ENCODE measurements at places on chromosomes 4 and X. TPM values are rescaled to one million over a fixed set of nuclear protein-coding genes. Genes with fewer than 3 reads are reported as not detected.

GAGE2A gene
- total RNA-seq, result not detected

SERTM2 gene
- total RNA-seq, result not detected

NHSL2 gene
- total RNA-seq, result 13.3 TPM

SMIM14 gene
- 43.1 TPM for total RNA-seq

RAB40A gene
- total RNA-seq, result not detected

RHOXF2B gene
- not detected for total RNA-seq

ARX gene
- total RNA-seq, result not detected

PHOX2B gene
- not detected for total RNA-seq

PSAPL1 gene
- not detected for total RNA-seq

DUSP9 gene
- 0.39 TPM for total RNA-seq

CT83 gene
- total RNA-seq, result not detected

DKK2 gene
- 0.77 TPM for total RNA-seq

KIAA1210 gene
- not detected for total RNA-seq

ABCG2 gene
- 1.7 TPM for total RNA-seq

ADGRL3 gene
- 5.9 TPM for total RNA-seq

TEX13D gene
- total RNA-seq, result not detected

PCDH19 gene
- total RNA-seq, result 5.2 TPM

MAN2B2 gene
- 33.1 TPM for total RNA-seq

KCND1 gene
- total RNA-seq, result 1.3 TPM

COL4A5 gene
- total RNA-seq, result 1.7 TPM

S100G gene
- not detected for total RNA-seq

RHOXF2 gene
- total RNA-seq, result not detected

ANXA3 gene
- 49.8 TPM for total RNA-seq

GRPR gene
- total RNA-seq, result not detected

RPA4 gene
- total RNA-seq, result 1.3 TPM

PPEF2 gene
- total RNA-seq, result not detected

DRD5 gene
- not detected for total RNA-seq

TNMD gene
- total RNA-seq, result 39.1 TPM

CSN1S1 gene
- 32.3 TPM for total RNA-seq

F8A1 gene
- total RNA-seq, result 32.8 TPM

TCEAL8 gene
- total RNA-seq, result 33.3 TPM

TXK gene
- 1.6 TPM for total RNA-seq

SCRG1 gene
- total RNA-seq, result 1.1 TPM

SPACA5 gene
- total RNA-seq, result not detected

XAGE1A gene
- not detected for total RNA-seq

PPP4R3C gene
- not detected for total RNA-seq

CTAG1B gene
- not detected for total RNA-seq

ESX1 gene
- not detected for total RNA-seq

TMPRSS11A gene
- not detected for total RNA-seq

TEX13C gene
- not detected for total RNA-seq

TRMT2B gene
- total RNA-seq, result 12.6 TPM

TLR1 gene
- total RNA-seq, result 25.4 TPM

RBM47 gene
- total RNA-seq, result 53.3 TPM

SEC31A gene
- 244 TPM for total RNA-seq

RAB9A gene
- 41.7 TPM for total RNA-seq

TBC1D9 gene
- total RNA-seq, result 55.5 TPM

STATH gene
- not detected for total RNA-seq

PRSS12 gene
- total RNA-seq, result 0.16 TPM

ART3 gene
- not detected for total RNA-seq

PRR32 gene
- total RNA-seq, result not detected

MGST2 gene
- total RNA-seq, result 53.7 TPM

UCP1 gene
- not detected for total RNA-seq

ODAPH gene
- not detected for total RNA-seq

GATA1 gene
- total RNA-seq, result not detected

PABPC1L2B gene
- not detected for total RNA-seq

PAGE4 gene
- total RNA-seq, result not detected

FRMPD3 gene
- total RNA-seq, result 0.13 TPM

FGF2 gene
- total RNA-seq, result 39.1 TPM

NWD2 gene
- 29.0 TPM for total RNA-seq
